ENCODE measurements at places on chromosomes 7 and 10.
A peak's percentile ranks its signal among the peaks of the same experiment; 100 is the strongest.

DNA sequence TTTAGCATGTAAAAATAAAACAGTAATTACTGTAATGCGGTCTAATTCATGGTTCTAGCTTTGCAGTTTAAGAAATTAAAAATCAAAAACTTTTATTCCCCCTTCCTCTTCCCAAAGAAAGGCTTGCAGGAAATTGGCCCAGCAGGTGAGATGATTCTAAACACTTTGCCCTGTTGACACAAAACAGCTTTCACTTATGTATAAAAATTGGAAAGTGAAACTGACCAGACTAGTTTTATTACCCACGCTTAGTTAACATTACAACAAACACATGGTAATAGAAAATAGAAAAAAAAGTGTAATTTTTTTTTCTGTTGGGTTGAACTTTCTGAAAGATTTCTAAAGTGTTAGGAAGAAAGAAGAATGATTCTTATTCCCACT is 1.2 kb upstream of the CCDC6 start:
- DNase-seq: no peak

- DNase-seq: no peak
Observed at GRCh38 chr7:137142376-137142775, 201.2 kb downstream of the PTN start.

DNA sequence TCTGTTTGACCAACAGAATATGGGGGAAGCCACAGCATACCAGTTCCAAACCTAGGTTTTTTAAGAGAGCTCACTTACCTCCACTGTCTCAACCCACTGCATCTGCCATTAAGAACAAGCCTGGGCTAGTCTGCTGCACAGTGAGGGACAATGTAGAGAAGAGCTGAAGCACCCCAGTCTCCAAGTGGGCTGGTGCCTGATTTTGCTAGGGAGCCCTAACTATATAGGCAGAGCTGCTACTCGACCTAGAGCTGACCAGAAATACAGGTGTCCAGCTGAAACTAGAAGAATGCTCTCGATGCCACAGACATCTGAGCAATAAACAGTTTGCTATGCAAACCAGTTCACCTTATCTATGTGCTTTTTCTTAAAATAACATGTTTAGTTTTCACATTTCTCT is 106.9 kb upstream of the BET1 start:
- no peak for DNase-seq

DNA sequence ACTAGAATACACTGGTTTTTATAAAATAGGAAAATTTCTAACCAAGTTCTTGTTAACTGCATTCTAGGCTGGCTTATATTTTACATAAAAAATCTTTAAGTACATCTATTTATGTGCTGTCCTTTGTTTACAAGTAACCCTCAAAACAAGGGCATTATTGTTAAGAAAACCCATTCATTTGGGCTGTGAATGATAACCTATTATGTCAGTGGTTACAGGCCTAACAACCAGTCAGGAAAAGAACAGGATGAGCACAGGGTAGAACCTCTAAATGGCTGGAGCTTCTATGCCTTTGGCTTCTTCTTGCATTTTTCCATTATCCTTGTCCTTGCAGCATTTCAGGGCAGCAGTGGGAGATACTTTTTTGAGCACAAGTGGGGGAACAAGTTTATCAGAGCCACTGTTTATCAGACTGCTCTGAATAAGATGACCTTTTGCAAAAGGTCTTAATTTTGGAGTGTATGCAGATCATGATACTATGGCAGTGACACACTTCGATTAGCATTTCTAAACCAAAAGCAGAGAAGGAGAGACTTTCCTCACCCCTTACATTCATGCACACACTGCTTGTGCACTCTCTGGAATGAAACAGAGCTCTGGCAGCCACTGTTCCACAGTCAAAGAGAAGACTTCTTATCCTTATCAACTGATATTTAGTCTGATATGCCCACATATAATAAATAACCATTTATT is 10.9 kb downstream of the GPR37 start:
- DNase-seq: no peak

- no peak for DNase-seq
Observed at GRCh38 chr10:28431139-28431538, 101.8 kb upstream of the WAC start.

DNA sequence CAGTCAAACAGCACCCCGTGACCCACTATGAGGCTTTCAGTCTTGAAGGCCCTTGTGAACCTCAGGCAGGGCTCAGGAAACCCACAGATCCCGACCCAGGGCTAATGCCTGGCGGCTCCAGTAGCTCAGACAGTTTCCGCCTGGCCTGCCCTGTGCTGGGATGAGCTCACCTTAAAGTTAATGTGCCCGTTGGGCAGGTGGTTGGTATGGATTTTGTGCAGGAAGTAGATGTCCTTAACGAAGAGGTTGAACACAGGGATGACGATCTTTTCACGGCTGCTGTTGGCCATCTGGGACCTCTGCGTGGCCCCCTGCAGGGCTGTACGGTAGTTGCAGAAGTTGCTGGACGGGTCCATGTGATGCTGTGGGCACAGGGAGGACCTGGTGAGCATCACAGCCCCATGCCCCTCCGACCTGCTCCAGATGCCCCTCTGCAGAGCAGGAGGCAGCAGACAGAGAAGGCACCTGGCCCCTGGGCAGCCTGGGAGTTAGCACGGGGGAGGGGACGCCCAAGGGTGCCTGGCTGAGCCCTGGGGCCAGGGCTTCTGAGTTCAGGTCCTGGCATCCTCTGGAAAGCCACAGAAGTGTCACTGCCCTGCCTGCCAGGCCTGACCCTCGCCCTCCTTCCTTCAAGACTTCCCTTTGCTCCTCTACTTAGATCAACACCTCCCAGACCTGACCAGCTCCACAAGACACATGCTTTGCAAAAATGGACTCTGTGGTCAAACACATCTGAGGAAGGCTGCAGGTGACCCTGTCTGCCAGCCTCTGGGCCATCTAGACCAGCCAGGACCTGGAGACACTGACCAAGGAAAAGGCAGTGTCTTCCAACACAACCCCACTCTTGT is 59.8 kb downstream of the CSGALNACT2 start:
- no peak for DNase-seq

DNA sequence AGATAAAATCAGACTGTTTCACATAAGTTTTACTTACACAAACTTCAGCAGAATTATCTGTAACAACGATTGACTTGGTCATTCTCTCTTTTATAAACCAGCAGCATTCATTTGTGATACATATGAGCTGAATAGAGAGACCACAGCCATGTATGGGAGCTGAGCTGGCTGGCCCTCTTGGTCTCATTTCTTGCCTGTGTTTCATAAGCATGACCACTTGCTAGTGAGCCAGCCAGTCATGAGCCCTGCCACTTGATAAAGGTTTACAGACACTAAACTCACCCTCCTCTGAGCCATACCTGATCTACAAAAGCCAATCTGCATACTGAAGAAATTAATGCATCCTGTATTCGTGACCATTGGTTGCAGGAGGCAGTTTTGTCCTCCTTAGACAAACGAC is 82.1 kb downstream of the PKD1L1 start:
- no peak for DNase-seq

- no peak for DNase-seq
Observed at GRCh38 chr10:113272511-113272910, 280.3 kb upstream of the HABP2 start.

GRCh38 chr7:39294022-39294421 is 272.2 kb upstream of the YAE1 start:
- DNase-seq: no peak

DNA sequence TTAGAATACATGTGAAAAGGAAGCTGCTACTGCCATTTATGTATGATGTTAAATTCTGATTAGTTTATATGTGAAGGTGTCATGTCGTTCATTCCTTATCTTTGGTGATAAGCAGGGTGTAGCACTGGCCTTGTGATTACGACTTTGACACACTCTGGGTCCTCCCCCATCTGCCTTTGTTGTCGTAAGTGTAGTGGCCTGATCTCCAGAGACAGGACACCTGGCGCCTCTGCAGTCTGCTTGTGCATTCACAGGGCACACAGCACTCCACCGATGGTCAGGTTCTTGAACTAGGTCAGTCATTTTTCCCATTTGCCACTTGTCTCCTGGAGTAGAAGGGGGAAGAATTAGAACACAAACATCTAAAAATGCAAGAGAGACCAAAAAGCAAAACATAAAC is 186.0 kb downstream of the PRKCQ start:
- DNase-seq: no peak

GRCh38 chr10:59970396-59971368 is 64.3 kb upstream of the CCDC6 start:
- no peak for DNase-seq

GRCh38 chr7:142568435-142569097 is 180.7 kb upstream of the PRSS1 start:
- no peak for DNase-seq

GRCh38 chr10:91758303-91759146 is 39.7 kb upstream of the TNKS2 start:
- peak; percentile 65 for DNase-seq

DNA sequence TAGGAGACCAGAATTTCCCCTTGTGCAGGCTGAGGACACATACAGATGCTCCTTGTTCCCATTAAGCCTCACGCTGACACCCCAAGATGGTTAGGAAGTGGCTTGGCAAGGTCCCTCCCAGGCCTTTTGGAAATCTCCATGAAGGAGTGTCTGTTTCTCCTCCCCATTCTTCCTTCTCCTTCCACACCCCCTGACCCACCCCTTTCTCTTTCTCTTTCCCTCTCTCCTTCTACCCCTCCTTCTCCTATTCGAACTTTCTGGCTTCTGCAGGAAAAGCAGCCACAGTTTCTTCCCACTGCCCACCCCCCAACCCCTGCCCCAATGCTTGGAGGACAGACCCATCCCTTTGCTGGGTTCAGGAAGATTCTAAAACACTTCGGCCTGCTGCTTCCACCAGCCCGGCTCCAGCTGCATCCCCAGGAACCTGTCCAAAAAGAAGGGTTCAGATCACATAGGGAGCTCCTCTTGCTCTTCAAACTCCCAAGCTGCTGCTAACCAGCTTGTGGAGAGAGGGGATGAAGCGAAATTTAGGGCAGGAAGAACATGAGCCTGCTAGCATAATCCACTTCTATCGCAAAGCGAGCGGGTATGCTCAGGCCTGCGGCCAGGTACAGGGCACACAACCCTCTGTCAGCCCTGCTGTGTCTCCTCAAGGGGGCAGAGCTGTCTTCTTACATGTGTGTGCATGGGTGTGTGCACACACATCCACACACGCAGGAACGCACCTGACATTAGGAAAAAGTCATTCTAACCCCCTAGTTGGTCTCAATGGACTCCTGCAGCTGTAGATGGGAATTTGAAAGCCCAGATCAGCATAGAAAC is 80.4 kb downstream of the PPP1R3C start:
- no peak for DNase-seq

DNA sequence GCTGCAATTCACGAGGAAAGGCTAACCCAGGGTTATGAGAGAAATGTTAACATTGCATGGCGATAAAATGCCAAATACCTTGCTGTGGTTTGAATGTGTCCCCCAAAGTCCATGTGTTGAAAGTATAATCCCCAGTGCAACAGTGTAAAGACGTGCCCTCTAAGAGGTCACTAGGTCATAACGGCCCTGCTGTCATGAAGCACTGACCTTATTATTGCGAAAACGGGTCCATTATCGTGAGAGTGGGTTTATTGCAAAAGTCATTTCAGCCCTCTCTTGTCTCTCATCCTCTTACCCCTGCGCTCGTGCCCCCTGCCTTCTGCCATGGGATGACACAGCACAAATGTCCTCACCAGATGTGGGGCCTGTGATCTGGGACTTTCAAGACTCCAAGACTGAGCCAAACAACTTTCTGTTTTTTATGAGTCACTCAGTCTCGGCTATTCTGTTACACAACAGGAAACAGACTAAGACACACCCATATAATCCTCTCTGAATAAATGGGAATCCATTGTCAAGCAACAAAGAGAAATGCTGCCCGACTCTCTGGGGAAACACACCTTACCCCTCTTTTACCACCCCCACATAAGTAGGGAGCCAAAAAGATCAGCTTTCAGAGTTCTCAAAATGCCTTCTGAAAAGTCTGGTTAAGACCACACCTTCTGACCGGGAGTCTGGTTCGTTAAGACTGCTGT is 73.1 kb upstream of the UCN3 start:
- peak; percentile 79 for DNase-seq

- DNase-seq: no peak
Observed at GRCh38 chr7:66206119-66206933, 1.2 kb downstream of the TPST1 start.

DNA sequence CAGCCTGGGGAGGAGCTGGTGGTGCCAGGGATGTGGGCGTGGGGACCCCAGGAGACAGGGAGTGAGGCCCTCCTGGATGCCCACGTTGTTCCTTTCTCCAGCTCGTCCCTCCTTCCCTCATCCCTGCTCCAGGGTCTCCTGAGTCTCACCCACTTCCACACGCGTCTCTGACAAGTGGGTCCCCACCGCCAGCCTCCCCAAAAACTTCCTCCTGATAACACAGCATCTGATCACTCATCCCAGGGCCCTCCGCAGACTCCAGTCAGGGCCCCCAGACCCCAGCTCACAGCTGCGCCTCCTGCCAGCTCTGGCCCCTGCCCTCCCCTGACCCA is 60.6 kb upstream of the INPP5A start:
- no peak for DNase-seq

GRCh38 chr10:33734393-33735155 is 400.1 kb upstream of the NRP1 start:
- DNase-seq: no peak

GRCh38 chr7:57182031-57182430 is 49.8 kb upstream of the ZNF479 start:
- no peak for DNase-seq

DNA sequence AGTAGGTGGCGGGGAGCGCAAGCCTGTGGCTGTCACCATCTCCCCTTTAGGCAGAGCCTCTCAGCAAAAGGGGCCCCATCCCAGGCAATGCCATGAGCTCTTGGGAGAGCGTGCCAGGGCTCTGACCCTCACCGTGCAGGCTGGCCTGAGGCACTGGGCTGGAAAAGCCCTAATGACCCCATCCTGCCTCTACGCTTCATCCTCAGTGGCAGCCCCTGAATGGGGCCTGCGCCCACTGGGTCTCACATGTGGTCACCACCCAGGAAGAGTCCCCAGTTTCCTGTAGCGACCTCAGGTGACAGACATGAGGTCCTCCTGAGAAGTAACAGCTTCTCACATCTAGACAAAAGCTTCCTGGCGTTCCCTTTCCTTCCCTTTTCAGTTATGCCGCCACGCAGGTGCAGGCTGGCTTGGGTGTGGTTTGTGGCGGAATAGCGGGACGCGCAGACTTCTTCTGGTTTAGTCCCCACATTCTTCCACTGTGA is 59.2 kb downstream of the CLEC2L start:
- DNase-seq: no peak

DNA sequence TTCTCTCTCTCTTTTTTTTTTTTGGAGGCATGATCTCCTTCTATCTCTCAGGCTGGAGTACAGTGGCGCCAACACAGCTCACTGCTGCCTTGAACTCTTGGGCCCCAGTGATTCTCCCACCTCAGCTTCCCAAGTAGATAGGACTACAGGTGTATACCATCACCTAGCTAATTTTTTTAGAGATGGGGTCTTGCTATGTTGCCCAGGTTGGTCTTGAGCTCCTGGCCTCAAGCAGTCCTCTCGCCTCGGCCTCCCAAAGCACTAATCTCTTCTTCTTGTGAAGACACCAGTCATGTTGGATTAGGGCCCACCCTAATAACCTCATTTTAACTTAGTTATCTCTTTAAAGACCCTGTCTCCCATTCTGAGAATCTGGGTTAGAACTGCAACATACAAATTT is 45.6 kb downstream of the LRMDA start:
- DNase-seq: no peak
